ENCODE measurements at places on chromosomes 7 and 10.
A peak's percentile ranks its signal among the peaks of the same experiment; 100 is the strongest.

- DNase-seq, result no peak
These were observed 50.4 kb downstream of the VKORC1L1 start for GRCh38 chr7:65923316-65923715.

GRCh38 chr10:12541446-12542067 lies 192.2 kb downstream of the CAMK1D start:
- no peak for DNase-seq

DNA sequence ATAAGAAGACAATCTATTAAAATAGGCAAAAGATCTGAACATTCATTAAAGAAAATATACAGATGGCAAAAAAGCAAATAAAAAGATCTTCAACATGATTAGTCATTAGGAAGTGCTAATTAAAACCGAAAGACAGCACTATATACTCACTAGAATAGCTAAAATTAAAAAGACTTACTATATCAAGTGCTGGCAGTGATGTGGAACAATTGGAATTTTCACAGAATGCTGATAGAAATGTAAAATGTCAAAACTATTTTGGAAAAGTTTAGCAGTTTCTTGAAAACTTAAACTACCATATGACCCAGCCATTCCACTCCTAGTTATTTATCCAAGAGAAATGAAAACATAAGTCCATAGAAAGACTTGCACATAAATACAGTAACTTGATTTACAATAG lies 25.0 kb upstream of the TLL2 start:
- no peak for DNase-seq

DNA sequence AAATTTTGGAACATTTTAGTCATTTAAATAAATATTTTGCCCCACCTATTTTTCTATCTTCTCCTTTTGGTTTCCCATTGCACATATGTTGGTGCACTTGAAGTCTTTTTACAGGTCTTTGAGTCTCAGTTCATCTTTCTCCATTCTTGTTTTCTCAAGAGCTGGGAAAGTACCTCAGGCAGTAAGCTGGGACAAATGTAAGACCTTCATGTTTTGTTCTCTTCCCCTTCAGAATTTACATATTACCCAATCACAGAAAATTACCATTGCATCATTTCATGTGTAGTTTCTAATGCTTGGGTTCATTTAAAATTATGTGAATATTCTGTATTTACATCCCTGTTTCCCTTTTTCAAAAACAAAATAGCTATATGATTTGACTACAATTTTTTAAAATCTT lies 1150.0 kb upstream of the POT1 start:
- no peak for DNase-seq

DNA sequence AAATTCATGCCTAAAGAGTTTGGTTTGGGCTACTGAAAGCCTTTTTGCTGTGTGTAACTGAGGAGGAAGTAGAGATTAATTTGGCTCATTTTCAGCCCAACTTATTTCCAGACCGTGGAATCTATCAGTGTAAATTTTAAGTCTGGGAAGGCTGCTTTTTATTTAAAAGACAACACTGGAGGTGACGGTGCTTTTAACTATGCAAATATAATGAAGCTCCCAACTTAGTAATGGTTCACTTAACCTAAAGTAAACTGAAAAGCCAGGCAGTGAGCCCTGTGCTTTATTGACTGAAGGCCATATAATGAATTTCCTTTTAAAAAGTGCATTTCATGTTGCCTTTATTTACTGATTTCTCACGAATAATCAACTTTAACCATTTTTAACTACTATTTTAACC lies 127.2 kb downstream of the NPY start:
- peak; percentile 48 for DNase-seq

DNA sequence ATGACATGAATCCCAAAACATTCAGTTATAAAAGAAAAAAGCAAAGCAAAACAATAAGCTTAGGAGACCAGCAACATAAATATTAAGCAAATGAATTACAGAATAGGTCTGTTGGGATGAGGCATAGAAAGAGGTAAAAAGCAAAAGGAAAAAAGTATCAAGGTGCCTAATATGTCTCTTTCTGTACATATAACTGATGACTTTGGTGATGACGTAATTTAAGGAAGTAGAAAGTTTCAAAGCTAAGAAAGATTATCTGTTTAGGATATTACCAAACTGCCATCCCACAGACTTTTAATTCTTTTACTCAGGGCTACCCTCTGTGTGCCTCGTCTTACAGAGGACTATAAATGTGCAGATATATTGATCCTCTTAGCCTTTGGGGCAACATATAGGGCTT lies 1066.5 kb downstream of the SORCS3 start:
- no peak for DNase-seq

DNA sequence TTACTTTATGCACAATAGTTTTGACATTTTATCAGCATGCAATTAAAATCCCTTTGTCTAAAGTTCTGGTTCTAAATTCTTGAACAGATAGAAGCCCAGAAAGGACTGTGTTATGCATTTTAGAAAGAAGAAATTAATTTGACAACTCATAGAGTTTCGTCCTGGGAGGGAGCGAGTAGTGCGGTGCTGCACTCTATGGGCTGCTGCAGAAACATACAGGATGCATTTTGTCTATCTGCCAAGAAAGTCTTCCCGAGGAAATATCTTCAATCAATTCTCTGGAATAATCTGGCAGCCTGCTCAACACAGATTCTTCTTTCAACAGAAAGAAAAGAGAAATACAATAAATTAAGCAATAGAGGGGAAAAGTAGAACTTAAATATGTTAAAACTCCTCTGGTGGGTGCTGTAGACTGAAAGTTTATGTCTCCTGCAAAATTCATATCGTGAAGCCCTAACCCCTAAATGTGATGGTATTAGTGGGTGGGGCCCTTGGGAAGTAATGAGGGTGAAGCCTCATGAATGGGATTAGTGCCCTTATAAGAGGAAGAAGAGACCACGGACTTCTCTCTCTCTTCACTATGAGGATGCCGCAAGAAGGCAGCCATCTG lies 39.0 kb upstream of the IFRD1 start:
- DNase-seq, result peak; percentile 68

- no peak for DNase-seq
These were observed 305.9 kb upstream of the SMIM30 start for GRCh38 chr7:113424185-113424817.

- DNase-seq, result no peak
These were observed 96.6 kb downstream of the AVL9 start for GRCh38 chr7:32591938-32592337.

DNA sequence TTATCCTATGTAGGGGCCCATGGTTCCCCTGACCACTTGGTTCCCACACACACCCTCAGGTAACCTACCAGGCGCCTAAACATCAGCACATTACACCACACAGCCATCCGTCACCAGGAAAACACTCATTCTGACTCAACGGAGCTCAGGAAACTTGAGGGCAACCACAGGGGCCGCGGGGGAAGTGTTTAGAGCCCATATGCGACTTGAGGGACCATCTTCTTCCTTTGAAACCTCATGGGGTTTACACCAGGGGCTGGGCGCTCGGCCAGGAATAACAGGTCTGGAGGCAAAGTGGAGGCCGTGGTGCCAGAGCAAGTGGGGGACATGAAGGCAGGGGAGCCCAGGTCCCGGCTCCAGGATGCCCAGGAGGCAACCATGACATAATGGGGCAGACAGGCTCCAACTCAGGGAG lies 1.5 kb downstream of the STX1A start:
- peak; percentile 47 for DNase-seq

DNA sequence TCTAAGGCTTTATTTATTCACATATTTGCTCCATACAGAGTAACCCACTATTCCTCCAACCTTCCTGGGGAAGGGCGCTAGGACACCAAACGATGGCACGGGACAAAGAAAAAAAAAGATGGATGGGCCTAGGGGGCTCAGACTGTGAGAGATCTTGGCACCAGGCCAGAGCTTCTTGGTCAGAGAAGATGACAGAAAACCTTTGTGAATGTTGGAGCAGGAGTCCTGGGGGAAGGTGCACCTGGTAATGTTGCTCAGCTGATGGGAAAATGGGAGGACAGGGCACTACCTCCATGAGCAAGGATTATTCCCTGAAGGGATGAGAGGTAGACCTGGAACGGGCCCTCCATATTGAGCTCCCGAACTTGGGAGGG lies 1.4 kb upstream of the SH3PXD2A start:
- peak; percentile 18 for DNase-seq

GRCh38 chr10:133465950-133466474 lies 12.3 kb downstream of the SCART1 start:
- DNase-seq, result no peak

DNA sequence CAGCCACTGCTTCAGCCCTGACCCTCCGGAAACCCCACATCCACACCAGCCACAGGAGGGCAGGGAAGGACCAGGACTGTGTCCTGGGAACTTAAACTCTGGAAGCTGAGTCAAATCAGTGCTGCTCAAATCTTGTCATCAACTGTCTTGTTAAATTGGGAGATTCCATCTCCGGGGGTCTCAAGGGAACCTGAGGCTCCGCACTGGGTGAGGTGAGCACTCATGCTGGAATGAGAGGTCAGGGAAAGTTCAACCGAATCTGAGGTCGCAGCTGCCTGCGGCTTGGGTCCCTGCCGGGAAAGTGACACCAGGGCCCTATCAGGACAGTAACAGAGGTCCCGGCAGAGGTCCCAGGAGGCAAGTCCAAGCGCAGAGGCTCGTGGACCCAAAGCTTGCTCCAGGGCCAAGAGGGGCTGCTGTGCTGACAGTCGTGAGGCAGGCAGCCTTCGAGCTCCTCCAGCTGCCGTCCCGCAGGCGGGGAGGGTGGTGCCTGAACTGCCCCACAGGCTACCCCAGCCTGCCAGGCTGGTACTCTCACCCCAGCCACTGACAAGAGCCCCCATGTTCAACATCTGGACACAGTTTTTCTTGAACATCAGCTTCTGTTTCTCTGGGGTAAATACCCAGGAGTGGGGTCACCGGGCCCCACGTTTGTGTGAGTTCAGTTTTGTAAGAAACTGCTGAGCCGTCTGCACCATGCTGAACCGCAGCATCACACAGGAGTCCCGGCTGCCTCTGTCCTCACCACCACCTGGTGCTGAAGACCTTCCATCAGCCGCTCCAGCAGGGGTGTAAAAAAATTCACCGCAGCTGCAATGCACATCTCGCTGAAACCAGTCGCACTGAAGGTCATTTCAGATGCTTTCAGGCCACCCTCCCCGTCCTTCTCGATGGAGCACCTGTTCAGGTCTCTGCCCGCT lies 101.0 kb downstream of the DIP2C start:
- no peak for DNase-seq

GRCh38 chr7:75967487-75967997 lies 26.9 kb downstream of the TMEM120A start:
- peak; percentile 87 for DNase-seq

DNA sequence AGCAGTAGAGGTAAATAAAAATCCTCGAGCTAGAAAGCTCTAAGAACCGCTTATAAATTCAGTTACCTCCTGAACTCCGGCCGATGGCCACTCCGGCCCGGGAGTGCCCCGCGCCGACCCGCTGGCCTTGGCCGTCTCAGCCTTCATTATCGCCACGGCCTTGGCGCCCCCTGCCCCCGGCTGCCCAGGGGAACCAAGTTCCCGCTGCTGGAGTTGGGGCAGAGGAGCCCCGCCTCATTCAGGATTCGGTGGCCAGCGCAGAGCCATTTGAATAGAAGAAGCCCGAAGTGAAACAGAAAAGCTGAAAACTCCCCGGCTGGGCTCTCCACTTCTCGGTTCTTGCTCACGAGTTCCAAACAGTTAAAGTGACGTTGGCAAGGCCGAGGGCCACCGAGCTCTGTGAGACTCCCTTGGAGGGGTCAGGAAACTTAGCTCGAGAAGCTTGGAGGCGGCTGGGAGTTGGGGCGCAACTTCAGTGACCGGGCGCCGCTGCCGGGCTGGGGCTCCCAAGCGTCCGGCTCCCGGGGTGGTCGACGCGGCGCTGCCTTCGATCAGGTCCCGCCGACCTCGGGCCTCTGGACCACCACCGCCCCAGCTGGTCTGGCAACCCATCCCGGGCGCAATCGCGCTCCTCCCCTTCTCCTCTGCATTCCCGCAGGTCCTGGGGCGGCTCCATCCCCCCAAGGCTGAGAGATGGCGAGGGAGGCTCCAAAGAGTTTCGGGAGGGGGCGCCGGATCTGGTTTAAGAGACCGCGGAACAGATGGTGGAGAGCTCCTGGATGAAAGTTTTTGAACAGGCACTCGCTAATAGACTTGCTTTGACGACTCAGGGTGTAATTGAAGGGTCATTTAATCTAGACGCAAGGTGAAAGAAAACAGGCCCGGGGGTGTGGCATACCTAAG lies 5.8 kb upstream of the FEZF1 start:
- DNase-seq, result no peak

DNA sequence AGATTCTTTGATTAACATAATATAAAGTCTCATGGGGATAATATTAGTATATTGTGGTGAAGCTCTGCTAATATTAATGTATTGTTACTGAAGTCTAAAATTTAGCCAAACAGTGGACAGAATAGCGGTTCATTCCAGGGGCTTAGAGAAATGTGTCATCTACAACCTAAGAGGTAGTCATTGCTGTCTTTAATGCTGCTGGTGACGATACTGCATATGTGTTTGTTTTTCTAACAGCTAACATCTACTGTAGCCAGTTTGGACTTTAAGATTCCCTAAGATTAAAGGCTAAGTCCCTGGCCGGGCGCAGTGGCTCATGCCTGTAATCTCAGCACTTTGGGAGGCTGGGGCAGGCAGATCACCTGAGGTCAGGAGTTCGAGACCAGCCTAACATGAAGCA lies 102.0 kb upstream of the SAMD8 start:
- no peak for DNase-seq

GRCh38 chr10:123559066-123559822 lies 106.9 kb upstream of the GPR26 start:
- DNase-seq, result peak; percentile 39

- peak; percentile 63 for DNase-seq
These were observed 13.5 kb upstream of the TSPAN13 start for GRCh38 chr7:16739863-16740622.

- DNase-seq, result peak; percentile 65
These were observed 34.1 kb downstream of the LRRC20 start for GRCh38 chr10:70348228-70348850.

DNA sequence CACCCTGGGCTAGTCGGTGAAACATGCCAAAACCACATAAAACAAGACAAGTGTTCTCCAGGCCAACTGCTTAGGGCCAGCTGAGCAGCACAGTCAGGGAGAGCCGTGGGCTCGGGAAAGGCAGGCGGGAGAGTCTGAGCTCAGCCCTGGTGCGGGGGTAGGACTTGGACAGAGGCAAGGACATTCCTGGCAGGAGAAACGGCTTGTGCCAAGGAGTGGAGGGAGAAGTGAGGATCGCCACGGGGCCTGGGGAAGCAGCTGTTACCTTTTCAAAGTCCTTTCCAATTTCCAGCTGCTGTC lies 4.2 kb downstream of the ELN start:
- DNase-seq, result peak; percentile 66

DNA sequence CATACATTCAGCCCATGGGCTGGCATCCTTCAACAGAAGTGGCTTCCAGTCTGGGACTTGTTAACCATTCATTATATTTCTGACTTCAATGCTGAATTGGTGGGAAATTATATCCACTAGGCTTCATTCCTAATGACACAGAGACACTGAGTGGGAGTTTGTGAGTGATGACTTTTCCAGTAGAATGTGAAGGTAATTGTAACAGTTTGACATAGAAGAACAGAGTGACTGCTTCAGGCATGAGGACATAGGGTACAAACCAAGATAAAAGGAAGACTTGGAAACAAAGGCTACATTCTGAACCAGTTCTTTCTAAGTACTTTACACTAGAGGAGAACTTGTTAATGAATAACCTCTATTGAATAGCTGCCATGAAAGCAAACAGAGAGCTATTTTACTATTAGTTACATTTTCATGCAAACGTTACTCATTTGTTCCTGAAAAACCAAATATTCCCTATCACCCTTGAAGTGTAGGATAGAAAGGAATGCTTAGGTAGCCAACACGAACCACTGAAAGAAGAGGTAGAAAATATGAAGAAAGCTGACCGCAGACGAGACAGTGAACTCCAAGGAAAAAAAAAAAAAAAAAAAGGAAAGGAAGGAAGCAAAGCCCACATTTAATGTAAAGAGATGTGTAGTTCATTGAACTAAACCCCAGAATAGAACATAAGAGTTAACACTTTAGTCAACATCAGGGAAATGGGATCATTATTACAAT lies 237.0 kb upstream of the SEMA3C start:
- DNase-seq, result peak; percentile 53

Measured in NCI-H69 (cell line).